ENCODE measurements at places on chromosomes 13 and 19. TPM values are rescaled to one million over a fixed set of nuclear protein-coding genes. Genes with fewer than 3 reads are reported as not detected.

- no peak for DNase-seq
These were observed 34.3 kb downstream of the MAU2 start for GRCh38 chr19:19354932-19355331.

Gene CCDC70
- total RNA-seq, result not detected

- no peak for DNase-seq
These were observed 4.0 kb downstream of the FXYD3 start for GRCh38 chr19:35119578-35120155.

Gene EPS8L1
- 6.9 TPM for total RNA-seq

Gene ZNF772
- total RNA-seq, result 7.2 TPM

- no peak for DNase-seq
These were observed 15.4 kb upstream of the DHDH start for GRCh38 chr19:48918071-48918470.

- no peak for DNase-seq
These were observed 320.6 kb downstream of the ITGBL1 start for GRCh38 chr13:101773062-101773461.

GRCh38 chr13:97654236-97654635 is 220.3 kb downstream of the RAP2A start:
- no peak for DNase-seq

Gene RTBDN
- total RNA-seq, result not detected

- DNase-seq, result no peak
These were observed 164.3 kb downstream of the DCT start for GRCh38 chr13:94315188-94315587.

- DNase-seq, result no peak
These were observed 4.4 kb downstream of the TRIM13 start for GRCh38 chr13:50001287-50001686.

GRCh38 chr13:22893777-22894176 is 287.0 kb upstream of the SGCG start:
- DNase-seq, result no peak

DNA sequence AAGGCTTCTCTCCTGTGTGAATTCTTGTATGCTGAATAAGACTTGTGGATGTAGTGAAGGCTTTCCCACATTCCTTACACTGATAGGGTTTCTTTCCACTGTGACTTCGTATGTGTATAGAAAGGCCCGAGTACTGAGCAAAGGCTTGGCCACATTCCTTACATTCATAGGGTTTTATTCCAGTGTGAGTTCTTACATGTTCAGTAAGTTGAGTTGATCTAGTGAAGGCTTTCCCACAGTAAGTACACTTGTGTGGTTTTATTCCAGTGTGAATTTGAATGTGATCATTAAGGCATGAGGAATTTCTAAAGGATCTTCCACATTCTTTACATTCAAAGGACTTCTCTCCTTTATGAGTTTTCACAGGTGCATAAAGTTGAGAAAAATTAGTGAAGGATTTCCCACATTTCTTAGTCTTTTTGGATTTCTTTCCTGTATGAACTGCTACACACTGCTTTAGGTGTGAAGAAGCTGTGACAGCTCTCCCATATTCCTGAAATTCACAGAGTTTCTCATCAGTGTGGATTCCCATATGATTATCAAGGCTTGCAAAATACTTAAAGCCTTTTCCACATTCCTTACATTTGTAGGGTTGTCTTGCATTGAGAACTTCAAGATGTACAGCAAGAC is 10.4 kb downstream of the ZNF561 start:
- DNase-seq, result no peak

GRCh38 chr13:59346999-59347723 is 816.6 kb downstream of the DIAPH3 start:
- DNase-seq, result no peak

DNA sequence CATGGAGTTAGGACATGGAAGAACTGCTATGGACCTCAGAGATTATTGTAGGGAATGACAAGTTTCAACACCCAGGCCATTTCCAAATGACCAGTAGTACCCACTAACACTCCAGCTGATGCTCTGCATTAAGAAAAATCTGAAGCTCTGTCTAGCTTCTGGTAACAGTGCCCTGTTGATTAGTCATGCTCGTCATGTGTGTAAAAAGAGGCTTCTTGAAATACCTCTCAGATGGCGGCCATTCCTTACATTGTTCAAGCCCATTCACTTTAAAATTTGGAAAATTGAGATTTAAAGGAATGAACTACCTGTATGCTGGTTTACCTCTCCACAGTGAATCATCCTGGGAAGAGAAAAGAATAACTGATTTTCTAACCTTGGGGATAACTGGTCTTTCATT is 527.9 kb upstream of the ARGLU1 start:
- no peak for DNase-seq

Gene UGGT2
- total RNA-seq, result not detected

GRCh38 chr13:24308068-24308445 is 1.3 kb upstream of the C1QTNF9 start:
- no peak for DNase-seq
